ENCODE measurements at places on chromosomes 2 and 18.

DNA sequence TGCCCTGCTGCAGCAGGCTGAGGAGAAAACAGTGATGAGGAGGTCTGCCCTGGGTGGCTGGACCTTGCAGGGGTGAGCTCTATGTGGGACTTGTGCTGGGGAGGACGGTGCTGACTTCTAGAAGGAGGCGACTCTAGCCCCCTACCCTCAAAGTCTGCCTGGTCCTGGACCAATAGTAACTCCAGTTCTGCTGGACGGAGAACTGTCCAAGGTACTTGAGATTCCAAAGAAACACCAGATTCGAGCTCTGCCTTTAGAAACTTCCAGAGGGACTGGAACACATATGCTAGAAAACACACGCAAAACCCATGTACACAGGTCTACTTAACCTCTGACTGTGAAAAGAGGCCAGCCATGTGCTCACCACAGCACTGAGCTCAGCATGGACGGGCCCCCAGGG, 260.6 kb downstream of the TWIST2 start:
- no peak for DNase-seq

- DNase-seq = no peak
Observed at GRCh38 chr2:168355779-168356476, 100.1 kb upstream of the CERS6 start.

DNA sequence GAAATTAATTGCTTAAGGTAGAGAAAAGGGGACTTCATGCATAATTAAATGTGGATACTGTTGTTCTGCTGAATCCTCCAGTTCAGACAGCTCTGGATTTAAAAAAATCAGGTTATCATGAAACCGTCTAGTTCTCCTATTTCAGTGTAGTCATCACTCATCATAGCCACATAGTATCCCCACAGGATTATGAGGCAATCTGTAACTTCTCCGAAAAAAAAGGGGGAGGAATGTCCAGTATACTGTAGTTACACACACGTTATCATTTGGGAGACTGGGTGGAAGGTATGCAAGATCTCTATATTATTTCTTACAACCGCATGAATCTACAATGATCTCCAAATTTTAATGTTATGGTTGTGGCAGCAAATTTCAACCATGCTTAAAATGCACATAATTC, 114.0 kb downstream of the HIBCH start:
- DNase-seq = no peak

GRCh38 chr2:214715025-214715424, 94.5 kb downstream of the BARD1 start:
- no peak for DNase-seq
